ENCODE measurements at places on chromosomes 1 and 21.

DNA sequence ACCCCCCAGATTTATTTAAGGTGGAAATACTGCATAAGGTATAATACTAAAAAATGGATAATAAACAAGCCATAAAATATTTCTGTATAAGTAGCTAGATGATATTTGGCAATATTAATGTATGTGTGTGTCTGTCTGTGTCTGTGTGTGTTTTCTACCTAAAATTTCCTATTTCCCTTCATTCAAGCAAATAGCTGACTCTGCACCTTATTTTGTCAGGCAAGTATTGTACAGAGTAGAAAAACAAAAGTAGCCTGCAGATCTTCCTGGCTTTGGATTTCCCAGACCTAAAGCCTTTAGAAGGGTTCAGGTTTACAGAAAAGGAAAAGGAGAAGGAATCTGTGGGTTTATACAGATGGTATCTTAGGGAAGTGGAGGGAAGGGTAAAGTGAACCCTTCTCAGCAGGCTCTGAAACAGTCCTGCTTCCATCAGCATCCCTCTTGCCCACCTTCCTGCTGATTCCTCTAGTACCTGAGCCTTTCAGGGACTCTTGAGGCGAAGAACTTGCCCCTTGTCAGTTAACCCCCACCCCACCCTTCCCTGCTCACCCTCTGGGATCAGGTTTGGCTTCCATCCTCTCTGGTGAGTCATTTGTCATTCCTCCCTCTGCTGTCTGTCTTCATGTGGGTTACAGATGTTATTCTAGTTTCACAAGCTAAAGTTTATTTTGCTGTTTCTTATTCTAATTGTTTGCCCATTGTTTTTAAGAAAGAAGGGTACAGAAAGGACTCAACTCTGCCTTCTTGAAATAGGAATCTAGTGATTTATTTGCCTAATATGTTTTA is 21.7 kb upstream of the RGS16 start:
- DNase-seq: no peak

- DNase-seq: no peak
These were observed 111.5 kb upstream of the ETV3 start for GRCh38 chr1:157249739-157250138.

- no peak for DNase-seq
These were observed 138.0 kb upstream of the ARHGEF16 start for GRCh38 chr1:3316340-3316943.

GRCh38 chr1:165933446-165934170 is 106.2 kb downstream of the UCK2 start:
- no peak for DNase-seq

DNA sequence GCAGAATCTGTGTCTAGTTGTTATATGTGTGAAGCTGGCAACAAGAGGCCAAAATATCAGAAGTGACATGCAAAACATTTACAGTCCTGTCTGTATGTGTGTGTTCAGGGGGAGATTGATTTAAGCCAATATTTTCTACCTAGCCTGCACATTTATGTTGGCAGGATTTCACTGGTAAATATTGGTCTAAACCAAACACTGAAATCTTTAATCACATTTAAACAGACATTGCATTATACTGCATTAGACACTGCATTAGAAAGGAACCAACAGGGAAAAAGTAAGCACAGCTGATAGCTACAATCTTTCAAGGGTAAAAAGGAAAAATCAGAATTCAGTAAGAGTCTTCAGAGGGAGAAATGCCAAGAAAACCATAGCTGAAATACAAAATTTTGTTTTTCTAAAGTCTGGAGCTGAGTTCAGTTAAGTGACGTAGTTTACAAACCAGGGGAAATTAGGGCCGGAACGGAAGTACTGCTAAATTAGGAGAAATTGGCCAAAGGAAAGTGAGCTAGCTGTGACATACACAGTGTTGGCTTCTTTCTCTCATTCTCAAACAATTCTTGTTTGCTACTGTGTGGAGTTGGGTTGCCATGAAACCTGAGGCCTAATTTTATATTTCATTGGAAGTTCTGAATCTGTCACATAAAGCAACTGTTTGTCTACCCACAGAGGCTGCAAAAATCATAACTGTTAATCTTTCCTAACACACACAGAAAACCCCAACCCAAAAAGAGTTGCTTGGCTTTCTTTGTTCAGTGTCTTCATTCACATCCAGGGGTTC is 217.3 kb upstream of the SGIP1 start:
- DNase-seq: no peak

DNA sequence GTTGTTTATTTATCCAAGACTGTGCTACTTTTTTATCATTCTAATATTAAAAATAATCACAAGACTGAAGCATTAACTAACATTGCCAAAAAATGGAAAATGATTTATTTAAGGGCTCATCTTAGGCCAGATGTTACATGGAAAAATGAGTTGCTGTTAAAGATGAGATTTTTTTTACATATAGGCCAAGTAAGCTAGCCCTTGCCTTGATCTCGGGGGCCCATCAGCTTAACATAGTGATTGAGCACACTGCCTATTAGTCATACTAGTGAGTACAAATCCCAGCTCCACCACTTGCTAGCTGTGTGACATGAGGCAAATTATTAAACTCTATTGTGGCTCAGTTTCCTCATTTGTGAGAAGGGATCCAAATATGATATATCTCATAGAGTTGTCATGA is 275.9 kb upstream of the SNX7 start:
- DNase-seq: no peak

GRCh38 chr1:7962014-7962335 is 464 bp downstream of the PARK7 start:
- DNase-seq: no peak

GRCh38 chr1:50977575-50978143 is 7.6 kb downstream of the CDKN2C start:
- DNase-seq: peak; percentile 38

DNA sequence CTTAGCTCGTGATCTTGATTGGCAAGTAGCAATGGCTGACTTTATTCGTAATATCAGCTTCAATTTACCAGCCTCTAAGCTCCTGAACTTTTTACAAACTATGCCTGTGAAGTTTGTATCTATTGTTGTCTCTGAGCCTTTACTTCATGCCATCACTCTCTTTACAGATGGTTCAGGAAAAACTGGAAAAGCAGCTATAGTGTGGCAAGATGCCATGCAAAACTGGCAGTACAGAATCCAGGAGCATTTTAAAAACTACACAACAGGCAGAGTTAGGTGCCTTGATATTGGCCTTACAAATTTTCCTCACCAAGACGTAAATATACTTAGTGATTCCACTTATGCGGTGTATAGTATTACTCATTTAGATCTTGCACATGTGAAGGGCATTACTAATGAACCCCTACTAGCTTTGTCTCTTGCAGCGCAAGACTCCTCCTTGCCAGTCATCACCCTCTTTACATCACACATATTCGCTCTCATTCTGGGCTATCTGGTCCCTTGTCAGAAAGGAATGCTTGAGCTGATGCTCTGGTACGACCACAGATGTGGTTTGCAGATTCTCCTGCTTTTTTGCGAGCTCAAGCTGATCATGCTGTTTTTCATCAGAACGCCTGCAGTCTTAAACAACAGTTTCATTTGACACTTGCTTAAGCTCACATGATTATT is 36.3 kb downstream of the CLCA1 start:
- no peak for DNase-seq

GRCh38 chr1:99503276-99503747 is 142.6 kb upstream of the PALMD start:
- DNase-seq: no peak

DNA sequence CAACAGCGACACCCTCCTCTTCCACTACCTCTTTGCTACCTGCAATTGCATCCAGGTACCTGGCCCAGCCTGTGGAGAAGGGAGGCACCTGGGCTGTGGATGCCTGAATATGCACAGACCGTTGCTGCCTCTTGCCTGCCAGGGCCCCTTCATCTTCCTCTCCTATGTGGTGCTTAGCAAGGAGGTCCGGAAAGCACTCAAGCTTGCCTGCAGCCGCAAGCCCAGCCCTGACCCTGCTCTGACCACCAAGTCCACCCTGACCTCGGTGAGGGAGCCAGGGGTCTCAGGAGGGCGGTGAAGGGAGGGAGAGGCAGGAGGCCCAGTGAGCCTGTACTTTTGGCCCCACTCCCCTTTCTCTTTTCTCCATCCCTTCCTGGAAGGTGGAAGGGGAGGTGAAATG is 11.5 kb downstream of the PSRC1 start:
- no peak for DNase-seq

GRCh38 chr1:212633161-212633560 is 24.6 kb downstream of the ATF3 start:
- DNase-seq: no peak

DNA sequence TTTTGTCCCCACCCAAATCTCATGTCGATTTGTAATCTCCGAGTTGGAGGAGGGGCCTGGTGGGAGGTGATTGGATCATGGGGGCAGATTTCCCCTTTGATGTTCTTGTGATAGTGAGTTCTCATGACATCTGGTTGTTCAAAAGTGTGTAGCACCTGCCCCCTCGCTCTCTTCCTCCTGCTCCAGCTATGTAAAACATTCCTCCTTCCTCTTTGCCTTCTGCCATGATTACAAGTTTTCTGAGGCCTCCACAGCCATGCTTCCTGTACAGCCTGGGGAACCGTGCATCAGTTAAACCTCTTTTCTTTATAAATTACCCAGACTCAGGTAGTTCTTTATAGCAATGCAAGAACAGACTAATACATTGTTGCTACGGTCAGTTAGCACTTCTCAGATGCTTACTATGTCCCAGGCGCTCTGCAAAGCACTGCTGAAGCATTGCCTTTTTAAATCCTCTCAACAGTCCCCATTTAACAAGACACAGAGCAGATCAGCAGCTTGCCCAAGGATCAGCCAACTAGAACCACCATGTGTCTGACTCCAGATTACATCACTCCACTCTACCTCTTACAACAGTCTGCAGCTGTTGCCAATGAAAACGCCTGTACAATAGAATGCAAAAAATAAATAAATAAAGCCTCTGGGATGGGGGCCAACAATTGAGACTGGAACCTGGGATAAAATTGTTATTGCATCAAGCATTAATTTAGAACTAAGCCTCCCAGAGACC is 52.4 kb upstream of the USP1 start:
- DNase-seq: no peak

- DNase-seq: no peak
These were observed 18.7 kb downstream of the CYYR1 start for GRCh38 chr21:26554365-26554764.

DNA sequence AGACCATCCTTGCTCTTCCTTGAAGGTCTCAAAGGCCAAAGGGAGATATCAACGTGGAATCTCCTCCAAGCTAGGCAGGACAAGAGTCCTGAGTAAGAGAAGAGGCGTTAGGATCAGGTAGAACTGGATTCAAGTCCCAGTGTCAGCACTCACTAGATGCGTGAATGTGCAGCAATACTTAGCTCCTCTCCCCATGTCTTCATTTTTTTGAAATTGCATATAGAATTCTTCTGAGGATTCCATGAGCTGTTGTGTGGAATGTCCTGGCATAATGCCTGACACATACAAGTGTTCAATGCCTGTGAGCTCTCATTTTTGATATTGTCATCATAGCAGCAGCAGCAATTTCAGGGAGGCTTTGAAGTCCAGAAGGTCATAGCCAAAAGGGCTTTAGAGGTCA is 333.2 kb downstream of the KCNH1 start:
- DNase-seq: no peak

DNA sequence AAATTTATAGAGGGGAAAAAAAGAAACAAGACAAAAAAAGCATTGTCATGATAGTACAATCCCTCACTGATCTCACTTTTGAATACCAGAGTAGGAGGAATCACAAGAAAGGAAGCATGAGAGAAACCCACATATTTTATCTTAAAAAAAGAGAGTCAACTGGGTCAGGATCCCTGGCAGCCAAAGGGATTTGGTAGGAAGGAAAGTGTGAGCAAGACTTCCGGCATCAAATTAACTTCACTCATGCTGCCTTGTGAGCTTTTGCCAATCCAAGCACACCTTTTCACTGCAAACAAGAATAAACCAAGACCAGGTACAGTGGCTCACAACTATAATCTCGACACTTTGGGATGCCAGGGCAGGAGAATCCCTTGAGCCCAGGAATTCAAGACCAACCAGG is 53.1 kb downstream of the SLC9C2 start:
- DNase-seq: no peak

- no peak for DNase-seq
These were observed 16.5 kb downstream of the SLC2A7 start for GRCh38 chr1:9009438-9010370.

DNA sequence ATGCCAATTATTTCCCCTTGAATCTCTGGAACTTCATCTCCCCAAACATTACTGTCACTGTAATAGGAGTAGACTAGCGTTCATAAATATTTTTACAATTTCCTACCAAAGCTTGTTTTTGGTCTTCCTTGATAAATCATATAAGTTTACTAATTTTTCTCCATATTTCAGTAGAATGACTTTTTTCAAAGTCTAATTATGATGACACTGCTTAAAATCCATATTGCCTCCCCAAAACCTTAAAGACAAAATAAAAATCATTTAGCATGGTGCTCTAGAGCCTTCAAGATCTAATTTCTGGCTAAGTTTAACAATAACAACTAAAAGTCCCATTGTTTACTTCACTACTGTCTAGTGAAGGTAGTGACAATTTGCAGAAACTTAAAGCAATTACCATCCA is 474.2 kb upstream of the CHRM3 start:
- DNase-seq: no peak

- no peak for DNase-seq
These were observed 58.5 kb upstream of the LRRC53 start for GRCh38 chr1:74570797-74571492.

DNA sequence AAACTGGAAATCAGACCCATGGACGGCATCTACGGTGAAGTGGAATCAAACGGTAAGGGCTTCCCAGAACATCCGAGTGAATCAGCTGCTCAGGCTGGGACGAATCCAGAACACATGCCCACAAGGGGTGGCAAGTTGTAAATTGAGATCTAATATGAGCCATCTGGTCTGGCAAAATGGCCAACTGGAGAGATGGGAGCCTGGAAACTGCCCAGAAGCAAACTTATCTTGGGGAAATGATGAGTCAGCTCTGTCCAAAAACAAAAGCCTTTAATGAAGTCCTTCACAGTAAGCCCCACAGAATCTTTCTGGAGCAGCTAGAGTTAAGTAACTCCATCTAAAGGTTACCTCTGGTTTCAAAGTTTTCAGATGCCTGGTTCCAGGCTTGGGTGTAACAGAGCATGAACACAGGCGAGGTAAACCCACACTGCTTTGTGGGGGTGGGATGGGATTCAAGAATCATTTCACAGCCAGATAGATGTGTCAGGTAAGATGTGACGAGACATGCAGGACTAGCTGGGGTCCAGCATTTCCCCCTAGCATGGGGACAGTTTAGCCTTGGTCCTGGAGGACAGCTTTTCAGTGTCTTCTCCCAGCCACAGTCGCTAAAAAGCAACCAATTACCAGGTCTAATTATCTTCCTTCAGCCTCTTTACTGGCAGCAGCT is 10.5 kb upstream of the SRP9 start:
- no peak for DNase-seq

- DNase-seq: no peak
These were observed 13.7 kb upstream of the TTC4 start for GRCh38 chr1:54701996-54702395.

- no peak for DNase-seq
These were observed 258.5 kb downstream of the BACH1 start for GRCh38 chr21:29557200-29557599.

DNA sequence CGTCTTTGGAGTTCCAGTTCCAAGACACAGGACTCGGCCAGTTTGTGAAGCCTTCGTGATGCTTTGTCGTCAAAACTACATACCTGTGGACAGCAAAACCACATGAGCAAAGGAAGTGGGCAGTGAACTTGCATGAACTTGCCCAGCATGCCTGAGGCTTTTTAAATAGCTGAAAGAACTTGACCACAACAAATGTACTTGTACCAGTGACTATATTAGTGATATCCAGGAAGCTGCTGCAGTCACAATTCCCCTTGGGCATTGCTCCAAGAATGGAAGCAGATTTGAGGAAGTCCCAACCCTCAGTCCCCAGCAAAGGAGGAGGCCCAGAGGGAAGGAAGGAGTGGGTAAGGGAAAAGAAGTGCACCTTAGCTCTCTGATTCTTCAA is 2.6 kb downstream of the FUCA1 start:
- no peak for DNase-seq

All from caudate nucleus (tissue), 63 donors.